ENCODE measurements at places on chromosomes 2 and 18.
A peak's percentile ranks its signal among the peaks of the same experiment; 100 is the strongest.

DNA sequence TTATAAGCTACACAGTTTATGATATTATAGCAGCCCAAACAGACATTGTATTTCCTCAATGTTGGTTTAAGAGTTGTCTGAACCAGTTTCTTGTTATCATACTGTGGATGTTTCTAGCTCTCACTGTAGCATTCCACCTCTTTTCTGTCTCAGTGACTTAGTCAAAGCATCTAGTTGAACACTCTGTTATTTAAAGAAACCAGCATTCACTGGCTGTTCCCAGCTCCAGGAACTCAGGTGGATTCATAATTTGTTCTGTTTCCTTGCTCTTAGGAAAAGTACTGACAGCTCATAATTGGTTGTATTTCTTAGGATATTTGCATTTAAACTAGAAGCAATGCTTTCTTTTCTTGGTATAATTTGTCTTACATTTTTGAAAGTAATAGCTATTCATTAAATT, 17.5 kb downstream of the LRATD1 start:
- no peak for DNase-seq

DNA sequence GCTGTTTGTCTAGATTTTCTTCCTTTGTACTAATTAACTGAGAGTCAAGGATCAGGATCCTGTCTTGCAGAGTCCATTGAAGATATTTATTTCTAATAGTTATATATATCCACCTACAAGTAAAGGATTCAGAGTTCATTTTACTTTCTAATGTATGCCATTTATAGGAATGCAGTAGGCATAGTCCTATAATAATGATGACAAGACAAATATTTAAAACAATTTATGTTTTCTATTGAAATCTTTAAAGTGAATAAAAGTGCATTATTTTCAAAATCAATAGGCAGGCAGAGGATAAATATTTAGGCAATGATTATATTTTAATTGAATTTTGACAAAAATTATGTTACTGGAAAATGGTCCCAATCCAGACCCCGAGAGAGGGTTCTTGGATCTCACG, 1430.8 kb upstream of the NXPH2 start:
- no peak for DNase-seq

- DNase-seq: peak; percentile 7
These were observed 149.7 kb downstream of the SMAD7 start for GRCh38 chr18:48800876-48801727.

GRCh38 chr2:134406736-134407135, 152.9 kb downstream of the MGAT5 start:
- DNase-seq: no peak

GRCh38 chr2:55604027-55604565, 13.3 kb downstream of the PPP4R3B start:
- DNase-seq: no peak

DNA sequence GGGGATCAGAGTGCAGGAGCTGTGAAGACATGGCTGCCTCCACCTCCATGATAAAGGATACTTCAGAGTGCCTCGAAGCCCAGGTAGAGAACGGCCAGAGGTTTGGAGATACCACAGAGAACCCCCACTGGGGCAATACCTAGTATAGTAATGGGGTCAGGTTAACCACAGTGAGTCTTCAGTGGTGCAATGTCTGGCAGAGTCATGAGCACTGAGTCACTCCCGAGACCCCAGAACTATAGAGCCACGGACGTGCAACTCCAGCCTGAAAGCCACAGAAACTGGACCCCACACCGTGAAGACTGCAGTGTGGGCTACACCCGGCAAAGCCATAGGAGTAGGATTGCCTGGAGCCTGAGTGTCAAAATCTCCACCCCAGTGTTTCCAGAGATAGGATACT, 746.6 kb downstream of the CBLN2 start:
- DNase-seq: no peak

DNA sequence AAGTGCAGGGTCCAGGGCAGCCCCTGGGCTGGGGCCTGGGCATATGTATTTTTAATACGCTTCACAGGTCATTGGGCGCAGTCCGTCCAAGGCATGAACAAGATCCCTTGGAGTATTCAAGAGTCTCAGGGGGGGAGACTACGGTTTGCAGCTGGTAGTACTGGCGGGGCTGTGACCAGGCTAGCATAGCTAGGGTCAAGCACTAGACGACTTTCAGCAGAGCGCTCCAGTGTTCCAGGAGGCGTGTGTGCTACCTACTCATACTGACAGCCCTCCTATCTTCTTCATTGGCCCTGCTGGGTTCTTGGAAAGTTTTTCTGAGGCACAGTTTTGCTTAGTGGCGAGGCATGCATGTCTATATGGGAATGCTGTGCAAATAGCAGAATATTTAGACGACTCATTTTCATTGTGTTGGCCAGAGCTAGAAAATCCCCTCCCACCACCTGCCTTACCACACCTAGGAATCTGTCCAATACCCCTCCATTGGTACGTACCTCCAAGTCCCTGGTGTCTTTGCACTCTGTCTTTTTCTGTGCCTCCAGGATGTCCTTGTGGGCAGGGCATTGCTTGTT, 68.2 kb downstream of the GLI2 start:
- DNase-seq: no peak

All from right hindlimb (tissue), 1 donor.